ENCODE measurements at places on chromosomes 1 and 21.

- DNase-seq = no peak
These were observed 90.2 kb upstream of the TSPAN2 start for GRCh38 chr1:115179397-115180079.

- no peak for DNase-seq
These were observed 11.0 kb upstream of the ZNF691 start for GRCh38 chr1:42835422-42835821.

DNA sequence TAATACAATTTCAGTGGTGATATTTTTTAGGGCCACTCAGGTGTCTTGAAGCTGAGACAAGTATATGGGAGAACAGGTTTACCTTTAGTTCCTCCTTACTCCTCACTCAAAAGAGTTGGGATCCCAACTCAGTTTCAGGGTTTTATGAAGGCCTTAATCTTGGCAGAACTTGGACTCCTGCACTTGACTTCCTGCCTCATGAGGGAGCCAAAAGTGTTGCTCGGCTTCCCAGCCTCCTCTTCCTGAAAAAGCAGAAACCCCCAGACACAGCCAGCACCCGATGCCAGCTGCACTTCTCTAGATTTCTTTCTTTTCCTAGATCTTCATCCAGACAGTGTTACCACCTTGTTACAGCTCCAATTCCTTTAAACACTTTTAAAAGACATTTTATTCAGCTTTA is 70.8 kb upstream of the TMPRSS2 start:
- no peak for DNase-seq

GRCh38 chr1:117650840-117651568 is 45.2 kb downstream of the TENT5C start:
- no peak for DNase-seq

DNA sequence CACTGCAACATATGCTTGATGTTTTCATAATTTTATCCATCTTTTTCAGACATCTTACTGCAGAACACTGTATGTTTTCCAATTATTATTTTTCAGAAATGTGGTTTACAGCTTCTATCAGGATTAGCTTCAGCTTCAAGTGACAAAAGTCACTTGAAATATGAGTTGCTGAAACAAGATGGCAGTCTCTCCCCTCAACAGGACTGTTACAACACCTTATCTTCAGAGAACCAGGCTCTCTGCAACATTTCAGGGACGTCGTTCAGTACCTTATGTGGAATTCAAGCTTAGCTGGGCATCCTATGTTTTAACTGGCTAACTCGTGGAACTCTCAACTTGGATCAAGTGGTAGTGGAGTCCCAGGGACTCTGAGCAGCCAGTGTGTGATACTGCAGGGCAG is 2.0 kb upstream of the UBE2G2 start:
- DNase-seq = no peak

GRCh38 chr1:171084091-171084490 is 6.6 kb upstream of the FMO3 start:
- no peak for DNase-seq

DNA sequence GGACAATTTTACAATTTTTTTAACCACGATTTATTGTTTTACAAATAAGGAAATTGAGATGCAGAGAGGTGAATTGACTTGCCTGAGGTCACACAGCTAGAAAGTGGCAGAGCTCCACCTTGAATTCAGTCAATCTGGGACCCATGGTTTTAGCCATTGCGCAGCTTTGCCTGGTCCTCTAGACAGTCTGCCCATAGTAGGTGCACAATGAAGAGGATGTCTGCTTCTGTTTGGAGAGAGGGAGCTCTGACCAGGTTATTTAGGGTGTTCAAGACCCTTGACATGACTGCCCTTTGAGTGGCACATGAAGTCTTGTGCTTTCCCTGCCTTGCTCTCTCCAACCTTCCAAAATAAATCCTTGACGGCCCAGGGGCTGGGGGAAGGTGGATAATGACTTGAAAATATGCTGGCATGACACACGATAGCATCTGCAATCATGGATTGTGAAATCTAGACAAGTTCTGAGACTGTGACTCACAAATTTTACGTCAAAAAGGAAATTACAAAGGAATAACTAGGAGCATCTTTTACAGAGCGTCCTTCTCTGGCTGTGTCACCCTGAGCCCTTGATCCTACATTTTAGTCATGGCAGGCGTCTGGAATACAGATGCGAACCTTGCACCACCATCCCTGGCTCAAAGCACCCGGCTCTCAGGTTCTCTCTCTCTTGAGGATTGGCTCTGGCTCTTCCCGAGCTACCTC is 26.2 kb upstream of the ID3 start:
- no peak for DNase-seq

- DNase-seq = no peak
These were observed 36.2 kb upstream of the TMEM125 start for GRCh38 chr1:43233631-43234030.

GRCh38 chr1:15683345-15684039 is 628 bp upstream of the PLEKHM2 start:
- DNase-seq = no peak

- peak; percentile 20 for DNase-seq
These were observed 9.1 kb downstream of the IBA57 start for GRCh38 chr1:228174482-228175315.
